ENCODE measurements at places on chromosomes 1 and 21.

GRCh38 chr1:66526036-66526435 is 7.9 kb upstream of the SGIP1 start:
- DNase-seq, result no peak

DNA sequence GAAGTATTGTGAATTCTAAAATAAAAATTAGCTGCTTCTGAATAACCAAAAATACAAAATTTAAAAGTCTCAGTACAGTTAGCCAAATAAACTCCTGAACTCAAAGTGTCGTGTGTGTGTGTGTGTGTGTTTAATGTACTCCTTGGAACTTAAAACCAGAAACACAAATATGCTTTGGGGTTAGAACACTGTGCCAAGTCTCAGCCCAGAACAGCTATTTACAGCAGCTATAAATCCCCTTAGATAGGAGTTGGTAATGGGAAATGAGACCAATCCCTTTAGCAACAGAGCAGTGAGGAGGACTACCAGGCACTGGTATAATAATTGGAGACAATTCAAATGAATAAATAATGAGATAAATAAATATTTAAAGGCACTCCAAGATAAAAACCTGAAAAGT is 83.1 kb downstream of the PATJ start:
- DNase-seq, result no peak

GRCh38 chr1:98735756-98736155 is 74.2 kb downstream of the SNX7 start:
- DNase-seq, result no peak

GRCh38 chr1:156760092-156760795 is 7.1 kb upstream of the PRCC start:
- DNase-seq, result no peak

DNA sequence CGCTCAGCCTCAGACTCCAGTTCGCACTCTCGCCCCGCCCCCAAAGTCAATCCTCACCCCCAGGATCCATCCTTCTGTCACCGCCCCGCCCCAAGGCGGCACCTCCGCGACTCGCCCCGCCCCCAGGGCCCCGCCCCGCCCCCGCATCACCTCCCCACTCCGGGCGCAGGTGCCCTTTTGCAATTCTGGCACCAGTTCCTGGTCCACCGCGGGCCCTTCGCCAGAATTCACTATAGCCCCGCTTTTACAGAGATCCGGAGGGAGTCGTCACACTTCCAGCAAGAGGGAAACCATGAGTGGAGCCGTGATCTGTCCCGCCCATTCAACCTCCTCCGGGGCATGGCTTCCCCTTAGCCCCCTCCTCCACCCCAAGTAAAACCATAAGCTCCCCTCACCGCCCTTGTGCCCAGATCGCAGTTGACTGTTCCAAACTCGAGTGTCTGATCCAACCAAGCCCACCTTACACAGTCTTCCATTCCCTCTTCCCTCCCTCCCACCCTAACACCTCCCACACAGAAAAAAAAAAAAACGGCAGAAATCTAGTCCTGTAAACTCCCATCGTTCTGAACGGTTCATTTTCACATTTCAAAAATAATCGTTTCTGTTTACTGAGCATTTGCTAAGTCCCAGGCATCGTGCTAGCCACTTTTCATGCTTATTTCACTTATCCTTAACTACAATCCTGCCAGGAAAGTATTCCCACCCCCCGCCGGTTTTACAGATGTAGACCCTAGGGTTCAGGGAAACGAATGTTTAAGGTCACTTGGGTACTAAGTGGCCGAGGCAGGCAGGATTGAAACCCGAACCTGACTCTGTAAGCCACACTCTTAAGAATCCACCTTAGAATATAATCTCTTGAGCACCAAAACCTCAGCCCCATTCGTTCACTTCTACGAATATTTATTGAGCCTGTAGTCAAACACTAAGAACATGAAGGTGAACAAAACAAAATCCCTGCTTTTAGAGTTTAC is 1.3 kb upstream of the DNAJC16 start:
- no peak for DNase-seq

DNA sequence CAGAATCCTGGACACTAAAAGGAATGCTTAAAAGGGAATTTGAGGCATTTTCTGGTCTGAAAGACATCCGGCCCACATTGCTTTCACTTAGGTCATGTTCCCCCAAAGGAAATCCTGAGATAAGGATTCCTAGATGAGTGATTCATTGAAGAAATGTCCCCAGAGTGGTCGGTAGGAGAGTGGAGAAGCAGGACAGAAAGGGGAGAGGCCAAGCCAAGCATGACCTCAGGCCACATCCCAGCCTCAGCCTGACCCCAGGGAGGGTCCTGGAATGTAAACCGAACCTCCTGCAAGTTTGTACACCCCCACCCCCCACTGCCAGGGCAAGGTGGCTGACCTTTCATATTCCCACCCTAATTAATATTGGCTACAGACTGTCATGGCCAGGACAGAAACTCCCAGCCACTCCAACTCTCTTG is 16.6 kb downstream of the HIVEP3 start:
- no peak for DNase-seq

DNA sequence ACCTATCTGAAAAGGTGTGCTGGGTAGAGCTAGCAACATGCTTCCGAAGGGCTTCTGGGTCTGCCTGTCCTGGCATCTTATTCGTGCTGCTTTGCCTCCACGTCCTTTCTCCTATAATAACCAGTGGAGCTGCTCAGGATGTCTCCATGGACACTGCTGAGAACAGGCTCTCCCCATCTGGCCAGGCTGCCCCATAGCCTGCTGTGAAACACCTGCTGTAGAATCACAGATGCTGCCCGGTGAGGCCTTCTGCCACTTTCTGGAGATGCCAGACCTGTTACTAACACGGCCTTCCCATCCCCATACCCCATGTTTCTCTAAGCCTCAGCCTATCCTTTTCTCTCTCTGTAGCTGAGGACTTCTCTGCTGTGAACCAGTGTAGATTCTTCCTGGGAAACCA is 120.5 kb downstream of the IER5 start:
- no peak for DNase-seq

- DNase-seq, result no peak
These were observed 25.3 kb upstream of the ATP1A1 start for GRCh38 chr1:116347696-116348095.

- DNase-seq, result no peak
These were observed 121.6 kb downstream of the GLIS1 start for GRCh38 chr1:53617382-53617781.

DNA sequence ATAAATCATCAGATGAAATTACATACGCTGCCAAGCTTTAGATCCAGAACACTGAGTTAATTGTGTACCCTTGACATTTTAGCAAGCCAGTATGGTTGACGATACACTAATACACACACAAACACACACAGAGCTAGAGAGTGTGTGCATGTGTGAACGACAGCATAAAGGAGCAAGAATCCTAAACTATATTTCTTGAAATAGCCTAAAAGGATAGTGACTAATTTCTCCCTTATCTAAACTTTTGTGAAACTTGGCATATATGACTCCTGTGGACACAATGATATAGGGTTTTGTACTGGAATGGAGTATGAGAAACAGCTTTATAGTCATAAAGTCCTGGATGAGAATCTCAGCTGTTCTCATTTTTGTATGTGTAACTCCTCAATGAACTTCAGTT is 65.1 kb upstream of the DMRTA2 start:
- DNase-seq, result no peak

- DNase-seq, result no peak
These were observed 39.4 kb upstream of the FAM131C start for GRCh38 chr1:16112596-16113555.

DNA sequence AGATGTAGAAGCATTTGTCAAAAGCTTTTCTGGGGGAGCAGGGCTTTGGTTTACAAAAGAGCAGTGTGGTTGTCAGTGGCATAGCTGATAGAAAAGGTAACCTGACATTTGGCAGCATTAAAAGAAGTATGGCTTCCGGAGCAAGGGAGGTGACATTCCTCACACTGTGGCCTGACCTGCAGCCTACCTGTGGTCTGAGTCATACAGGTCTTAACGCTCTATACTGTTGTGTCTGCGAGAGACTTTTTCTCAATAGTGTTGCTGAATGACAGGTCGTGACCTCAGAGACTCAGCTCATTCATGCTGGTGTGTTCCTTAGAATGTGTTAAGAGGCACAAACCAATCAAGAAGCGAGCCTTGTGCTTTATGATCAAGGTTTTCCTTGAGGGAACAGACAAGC is 19.3 kb downstream of the PHGDH start:
- no peak for DNase-seq

- DNase-seq, result no peak
These were observed 48.3 kb downstream of the DDR2 start for GRCh38 chr1:162680419-162681121.

DNA sequence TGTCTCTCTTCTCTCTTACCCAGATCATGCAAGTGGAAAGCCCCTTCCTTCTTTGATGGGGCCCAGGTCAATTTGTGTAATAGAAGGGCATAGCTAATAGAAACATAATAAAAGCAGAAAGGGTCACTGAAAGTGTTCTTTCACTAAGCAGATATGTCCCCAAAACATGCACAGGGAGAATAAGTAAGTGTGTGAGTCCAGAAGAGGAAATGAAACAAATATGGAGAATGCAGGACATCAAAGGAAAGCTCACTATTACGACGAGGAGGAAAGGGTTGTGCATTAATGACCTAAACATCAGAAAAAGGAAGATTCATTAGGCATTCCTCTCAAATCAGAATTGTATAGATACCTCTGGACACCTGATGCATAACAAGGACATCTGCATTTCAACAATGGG is 81.4 kb upstream of the SMYD2 start:
- DNase-seq, result no peak
